ENCODE measurements at places on chromosomes 3 and 15. TPM values are rescaled to one million over a fixed set of nuclear protein-coding genes. Genes with fewer than 3 reads are reported as not detected.

The DUOXA2 gene
- 0.42 TPM for total RNA-seq

GRCh38 chr15:25905140-25905539, 42.0 kb upstream of the ATP10A start:
- no peak for DNase-seq

- no peak for DNase-seq
Measured at GRCh38 chr3:28042095-28042635, 199.3 kb upstream of the CMC1 start.

- no peak for DNase-seq
Measured at GRCh38 chr3:186984064-186984463, 53.7 kb downstream of the ST6GAL1 start.

- no peak for DNase-seq
Measured at GRCh38 chr3:28867836-28868235, 413.0 kb upstream of the RBMS3 start.

GRCh38 chr3:133488785-133489367, 84.6 kb upstream of the CDV3 start:
- DNase-seq, result no peak

DNA sequence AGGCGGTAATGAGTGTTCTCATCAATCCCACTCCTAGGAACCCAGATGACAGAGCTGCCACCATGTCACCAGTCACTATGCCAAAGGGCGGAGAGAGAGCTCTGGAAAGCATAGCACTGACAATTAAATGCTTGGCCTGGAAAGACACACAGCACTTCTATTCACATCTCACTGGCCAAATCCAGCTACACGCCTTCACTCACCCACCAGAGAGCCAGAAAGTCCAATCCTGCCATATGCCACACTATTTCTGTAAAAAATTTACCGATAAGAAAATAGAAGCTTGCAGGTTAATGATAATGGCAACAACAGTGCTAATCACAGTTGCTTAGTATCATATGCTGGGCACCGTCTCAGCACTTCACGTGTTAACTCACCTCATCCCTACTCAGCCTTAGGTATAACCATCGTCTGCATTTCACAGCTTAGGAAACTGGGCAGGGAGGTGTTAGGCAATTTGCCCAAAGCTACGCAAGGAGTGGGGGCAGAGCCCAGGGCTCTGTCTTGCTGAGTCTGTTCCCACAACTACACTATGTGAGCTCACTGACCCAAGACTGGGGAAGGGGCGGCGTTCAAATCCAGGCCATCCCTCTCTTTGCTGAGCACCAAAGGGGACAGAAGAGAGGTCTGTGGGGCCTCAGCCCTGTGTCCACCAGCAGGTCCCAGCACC, 16.5 kb downstream of the KLHL25 start:
- no peak for DNase-seq

The SCG5 gene
- 14.9 TPM for total RNA-seq

The CA12 gene
- total RNA-seq, result 5.8 TPM

DNA sequence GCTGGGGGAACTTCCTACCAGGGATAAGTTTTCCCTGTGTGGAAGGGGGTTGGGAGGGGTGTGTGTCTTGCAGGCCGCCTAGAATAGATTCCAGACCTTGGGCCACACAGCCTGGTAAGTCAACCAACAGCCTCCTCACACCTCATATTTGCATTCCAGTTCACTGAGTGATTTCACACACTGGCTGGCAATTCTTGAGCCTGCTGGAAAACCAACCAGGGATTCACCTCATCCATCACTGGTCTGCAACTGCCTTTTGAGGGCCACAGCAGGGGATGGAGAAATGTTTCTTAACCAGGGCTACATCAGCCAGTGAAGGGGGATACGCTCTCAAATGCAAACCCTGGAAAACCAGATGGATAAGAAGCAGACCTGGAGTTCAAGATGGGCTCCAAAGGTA, 2.0 kb downstream of the FSTL1 start:
- DNase-seq, result no peak

The SYNPR gene
- 0.95 TPM for total RNA-seq

DNA sequence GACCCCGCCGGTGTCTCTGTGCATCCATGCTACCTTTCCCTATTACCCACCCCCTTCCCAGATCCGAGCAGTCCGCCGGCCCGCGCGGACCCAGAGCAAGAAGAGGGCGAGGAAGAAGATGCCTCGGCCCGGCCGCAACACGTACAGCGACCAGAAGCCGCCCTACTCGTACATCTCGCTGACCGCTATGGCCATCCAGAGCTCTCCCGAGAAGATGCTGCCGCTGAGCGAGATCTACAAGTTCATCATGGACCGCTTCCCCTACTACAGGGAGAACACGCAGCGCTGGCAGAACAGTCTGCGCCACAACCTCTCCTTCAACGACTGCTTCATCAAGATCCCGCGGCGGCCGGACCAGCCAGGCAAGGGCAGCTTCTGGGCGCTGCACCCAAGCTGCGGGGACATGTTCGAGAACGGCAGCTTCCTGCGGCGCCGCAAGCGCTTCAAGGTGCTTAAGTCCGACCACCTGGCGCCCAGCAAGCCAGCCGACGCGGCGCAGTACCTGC, 788 bp downstream of the FOXB1 start:
- no peak for DNase-seq

The SNTN gene
- not detected for total RNA-seq

DNA sequence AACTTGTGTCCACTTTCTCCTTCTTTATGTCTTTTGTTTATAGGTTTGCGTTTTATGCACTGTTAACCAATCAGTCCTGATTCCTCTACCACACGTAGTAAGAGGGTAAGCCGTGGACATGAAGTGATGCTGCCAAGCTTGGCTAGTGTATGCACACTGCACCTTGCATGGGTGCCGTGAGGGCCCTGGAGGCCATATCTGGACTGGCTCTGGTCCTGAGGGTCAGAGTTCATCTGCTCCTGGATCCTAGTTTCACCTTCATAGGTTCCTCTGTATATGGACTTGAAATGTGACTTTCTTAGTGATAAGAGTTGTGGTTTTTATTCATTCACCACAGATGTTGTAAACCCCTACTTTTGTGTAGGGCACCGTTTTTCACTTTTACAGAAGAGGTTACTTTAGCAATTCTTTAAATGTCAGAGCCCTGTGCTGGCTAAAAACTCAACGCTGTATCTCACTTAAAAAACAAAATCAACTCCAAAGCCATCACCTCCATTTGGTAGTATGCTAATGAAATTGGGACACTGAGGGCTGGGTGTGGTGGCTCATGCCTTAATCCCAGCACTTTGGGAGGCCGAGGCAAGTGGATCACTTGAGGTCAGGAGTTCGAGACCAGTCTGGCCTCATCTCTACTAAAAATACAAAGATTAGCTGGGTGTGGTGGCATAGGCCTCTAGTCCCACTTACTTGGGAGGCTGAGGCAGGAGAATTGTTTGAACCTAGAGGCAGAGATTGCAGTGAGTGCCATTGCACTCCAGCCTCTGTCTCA, 22.9 kb downstream of the SIAH2 start:
- DNase-seq, result no peak

The SLC28A2 gene
- total RNA-seq, result not detected

GRCh38 chr3:195061756-195062655, 209.0 kb downstream of the XXYLT1 start:
- no peak for DNase-seq

- DNase-seq, result no peak
Measured at GRCh38 chr3:179373938-179374337, 26.4 kb downstream of the MFN1 start.

The DAG1 gene
- total RNA-seq, result 34.1 TPM

The IMPG2 gene
- total RNA-seq, result 2.3 TPM

The SLC35A5 gene
- 72.9 TPM for total RNA-seq

GRCh38 chr15:45442507-45443135, 64.3 kb upstream of the GATM start:
- DNase-seq, result no peak

The IQSEC1 gene
- total RNA-seq, result 24.4 TPM

The PLCH1 gene
- total RNA-seq, result 3.2 TPM

DNA sequence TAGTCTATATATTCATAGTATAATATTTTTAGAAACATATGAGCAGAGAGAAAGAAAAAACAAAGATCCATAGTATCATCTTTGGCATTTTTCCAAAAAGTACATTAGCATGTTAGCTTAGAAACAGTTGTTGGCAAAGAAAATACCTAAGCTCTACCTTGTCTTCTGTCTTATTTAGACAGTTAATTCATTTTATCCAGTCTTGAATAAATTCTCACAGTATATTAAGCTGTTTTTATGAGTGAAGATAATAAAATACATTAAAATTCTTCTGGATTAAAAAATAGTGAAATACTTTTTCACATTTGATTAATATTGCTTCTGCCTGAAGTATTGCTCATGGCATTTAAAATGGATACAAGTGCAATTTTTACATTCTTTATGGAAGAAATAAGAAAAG, 145.2 kb downstream of the ZIC1 start:
- DNase-seq, result no peak
